Natural killer cell (primary cell): ENCODE measurements at places on chromosomes 4 and X. TPM values are rescaled to one million over a fixed set of nuclear protein-coding genes. Genes with fewer than 3 reads are reported as not detected.

Gene KIAA1210
- not detected for total RNA-seq

DNA sequence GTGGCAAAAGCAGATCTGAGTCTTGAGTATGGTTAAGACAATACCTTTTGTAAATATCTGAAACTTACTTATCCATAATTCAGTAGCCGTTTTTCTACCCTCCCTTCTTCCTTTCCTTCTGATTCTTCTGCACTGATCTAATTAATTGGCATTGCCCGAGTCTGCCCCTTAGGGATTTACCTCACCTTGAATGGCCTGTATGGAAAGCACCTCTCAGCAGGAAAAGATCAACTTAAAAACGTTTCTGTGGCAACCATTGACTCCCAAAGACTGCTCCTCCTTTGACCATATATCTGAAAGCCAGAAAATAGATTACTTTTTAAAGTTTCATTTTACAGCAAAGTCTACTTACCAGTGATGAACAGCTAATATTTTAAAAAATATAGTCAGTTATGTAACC, 496.5 kb upstream of the LCORL start:
- DNase-seq = no peak

Gene NSUN7
- not detected for total RNA-seq

GRCh38 chr4:28277931-28278330, 1417.3 kb downstream of the STIM2 start:
- DNase-seq = no peak

- no peak for DNase-seq
Measured at GRCh38 chr4:56860781-56861180, 39.3 kb upstream of the SPINK2 start.

DNA sequence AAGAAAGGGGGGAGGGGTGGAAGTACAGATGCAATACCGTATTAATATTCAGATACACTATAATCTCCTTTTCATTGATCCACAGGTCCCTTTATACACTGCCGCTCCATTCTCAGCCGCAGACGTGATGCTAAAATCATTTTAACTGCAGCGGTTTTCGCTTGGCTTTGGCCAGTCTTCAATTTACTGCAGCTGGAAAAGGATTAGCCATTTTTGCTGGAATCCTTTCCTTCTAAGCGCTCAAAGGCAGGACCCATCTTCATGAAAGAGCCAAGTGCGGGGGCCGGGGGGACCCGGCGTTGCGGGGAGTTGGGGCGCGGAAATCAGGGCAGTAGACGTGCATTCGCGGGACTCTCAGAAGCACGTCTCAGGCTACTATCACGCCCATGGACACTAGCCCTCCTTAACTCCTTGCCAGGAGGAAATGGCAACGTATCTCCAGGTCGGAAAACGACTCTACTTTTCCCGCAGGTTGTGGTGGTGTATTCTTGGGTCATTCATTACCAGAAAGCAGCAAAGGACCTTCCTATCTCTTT, 1.7 kb upstream of the PCDH10 start:
- no peak for DNase-seq

- DNase-seq = no peak
Measured at GRCh38 chrX:15221321-15221720, 48.6 kb downstream of the ASB9 start.

Gene MTNR1A
- not detected for total RNA-seq

DNA sequence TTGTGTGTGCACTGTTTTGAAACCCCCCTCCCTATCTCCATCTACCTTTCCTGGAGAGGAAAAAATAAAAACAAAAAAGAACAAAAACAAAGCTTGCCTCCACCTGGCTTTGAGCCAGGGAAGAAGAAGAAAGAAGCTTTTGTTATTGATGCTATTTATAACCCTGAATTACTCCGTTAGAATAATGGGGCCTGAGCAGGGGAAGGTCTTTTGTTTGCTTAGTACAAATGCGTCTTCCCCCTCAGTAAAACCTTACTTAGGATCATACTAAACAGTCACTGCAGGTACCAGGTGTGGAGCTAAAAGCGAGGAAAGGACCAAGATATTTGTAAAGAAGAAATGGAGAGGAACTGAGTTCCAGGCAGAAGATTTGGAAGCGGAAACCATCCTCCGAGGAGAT, 352.1 kb downstream of the KCNIP4 start:
- no peak for DNase-seq

GRCh38 chrX:10744007-10744406, 123.6 kb upstream of the MID1 start:
- DNase-seq = no peak

DNA sequence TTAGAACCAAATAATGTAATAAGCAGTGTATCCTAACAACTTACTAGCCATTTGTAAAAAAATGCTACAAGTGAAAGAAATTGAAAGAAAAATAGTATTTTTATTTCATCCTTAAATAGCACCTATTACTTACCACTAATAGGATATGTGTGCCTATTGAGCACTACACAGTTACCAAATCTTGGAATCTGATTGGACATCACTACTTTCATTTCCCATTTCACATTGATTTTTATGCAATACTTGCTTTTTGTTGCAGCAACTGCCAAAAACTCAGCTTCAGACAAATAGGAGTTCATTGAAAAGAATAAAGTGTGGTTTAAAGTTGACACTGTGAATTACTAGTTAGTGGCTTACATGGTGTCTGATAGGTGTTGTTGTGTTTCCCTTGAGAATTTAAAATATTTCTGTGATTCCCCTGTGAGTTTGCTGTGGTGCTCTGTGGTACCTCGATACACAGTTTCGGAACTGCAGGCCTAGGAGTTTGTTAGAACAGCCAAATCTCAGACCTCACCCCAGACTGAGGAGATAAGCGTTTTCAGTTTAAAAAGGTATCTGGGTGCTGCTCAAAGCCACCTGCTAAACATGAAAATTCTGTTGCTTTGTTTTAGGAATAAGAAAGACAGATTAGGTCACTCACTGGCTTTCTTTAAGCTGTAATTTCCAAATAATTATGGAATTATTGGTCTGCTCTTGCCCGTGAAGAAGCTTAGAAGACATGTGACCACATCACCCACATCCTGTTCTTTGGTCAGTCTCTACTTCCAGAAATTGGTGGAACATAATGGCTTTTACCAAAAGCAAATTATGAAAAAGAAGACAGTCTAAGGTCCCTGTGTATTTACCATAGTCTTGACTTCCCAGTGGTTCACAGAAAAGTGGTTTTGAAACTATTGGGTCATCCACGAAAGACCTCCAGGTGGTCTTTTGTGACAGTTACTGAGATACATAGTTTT, 97.8 kb downstream of the SYTL5 start:
- no peak for DNase-seq

- no peak for DNase-seq
Measured at GRCh38 chr4:66097218-66097617, 426.9 kb upstream of the EPHA5 start.

DNA sequence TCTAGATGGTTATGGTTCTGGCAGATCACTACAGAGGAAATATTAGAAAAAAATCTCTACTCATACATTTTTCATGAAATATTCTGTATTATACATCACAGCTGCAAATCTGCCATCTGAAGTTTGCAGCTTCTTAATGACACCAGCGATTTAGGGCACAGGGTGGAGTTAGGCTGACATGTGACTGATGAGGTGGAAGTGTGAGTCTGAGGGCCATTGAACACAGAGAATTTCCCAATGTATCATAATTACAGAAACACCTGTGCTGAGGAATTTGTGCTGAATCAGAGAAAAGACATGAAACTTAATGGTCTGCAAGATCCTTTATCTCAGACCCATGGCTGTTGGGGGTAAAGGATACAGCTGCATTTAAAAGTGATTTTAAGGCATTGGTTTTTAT, 2025.6 kb upstream of the AGA start:
- no peak for DNase-seq

Gene KLHL13
- total RNA-seq = 0.73 TPM

GRCh38 chr4:96407738-96408463, 568.0 kb downstream of the PDHA2 start:
- no peak for DNase-seq
